ENCODE measurements at places on chromosomes 1 and 21.

- no peak for DNase-seq
Measured at GRCh38 chr1:67646145-67647035, 38.6 kb upstream of the GADD45A start.

DNA sequence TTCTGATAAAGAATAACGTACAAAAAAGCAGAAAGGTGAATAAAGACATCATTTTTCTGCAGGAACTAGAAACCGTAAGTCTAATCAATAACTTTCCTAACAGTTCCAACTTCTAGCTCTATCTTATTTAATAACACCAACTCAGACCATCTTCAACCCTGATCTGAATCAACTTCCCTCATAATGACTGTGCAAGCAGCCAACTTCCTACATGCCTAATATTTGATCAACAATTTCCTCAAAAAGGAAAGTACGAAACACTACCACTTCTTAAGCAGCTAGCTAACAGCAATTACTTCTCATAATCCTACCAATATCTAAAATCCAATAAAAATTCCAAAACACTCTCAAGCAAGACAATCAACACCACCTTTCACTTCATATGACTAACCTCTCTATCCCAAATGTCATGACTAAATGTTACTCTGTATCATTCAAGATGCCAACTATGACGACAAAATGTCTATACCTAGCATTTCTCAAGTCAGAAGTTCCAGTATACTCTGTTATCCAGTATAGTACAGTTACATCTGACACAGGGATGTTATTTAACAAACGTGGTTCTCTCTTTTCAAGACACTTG is 1.7 kb downstream of the COP1 start:
- no peak for DNase-seq

- DNase-seq: no peak
Measured at GRCh38 chr1:211920141-211920572, 89.6 kb upstream of the LPGAT1 start.

GRCh38 chr1:167935216-167936067 is 1.0 kb upstream of the DCAF6 start:
- peak; percentile 0 for DNase-seq

GRCh38 chr1:173161510-173162221 is 45.5 kb downstream of the TNFSF4 start:
- DNase-seq: no peak

DNA sequence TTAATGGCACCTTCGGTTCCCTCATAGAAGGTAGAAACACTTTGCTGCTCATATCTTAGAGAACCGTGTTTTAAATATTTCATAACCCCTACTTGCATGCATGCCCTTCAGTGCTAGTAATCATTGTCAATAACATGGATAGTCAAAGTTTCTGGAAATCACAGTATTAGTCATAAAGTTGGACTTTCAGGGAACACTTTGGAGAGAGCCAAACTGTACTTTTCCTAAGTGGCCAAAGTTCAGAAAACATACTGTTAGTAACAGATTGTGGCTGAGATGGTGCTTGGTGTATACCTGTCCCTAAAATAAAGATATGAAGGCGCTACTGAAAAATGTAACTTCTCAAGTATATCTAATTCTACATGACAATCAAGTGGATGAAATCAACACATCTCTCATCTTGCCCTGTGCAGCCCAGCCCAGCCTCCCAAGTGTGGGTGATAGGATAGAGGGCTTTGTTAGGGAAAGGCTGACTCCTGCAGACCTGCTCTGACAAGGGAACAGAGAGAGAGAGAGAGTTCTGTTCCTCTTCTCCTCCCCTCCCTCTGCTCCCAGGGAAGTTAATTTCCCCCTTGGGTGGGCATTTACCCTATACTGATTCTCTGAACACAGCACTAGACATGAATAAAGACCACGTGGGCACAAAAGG is 14.4 kb downstream of the MYOC start:
- DNase-seq: no peak

DNA sequence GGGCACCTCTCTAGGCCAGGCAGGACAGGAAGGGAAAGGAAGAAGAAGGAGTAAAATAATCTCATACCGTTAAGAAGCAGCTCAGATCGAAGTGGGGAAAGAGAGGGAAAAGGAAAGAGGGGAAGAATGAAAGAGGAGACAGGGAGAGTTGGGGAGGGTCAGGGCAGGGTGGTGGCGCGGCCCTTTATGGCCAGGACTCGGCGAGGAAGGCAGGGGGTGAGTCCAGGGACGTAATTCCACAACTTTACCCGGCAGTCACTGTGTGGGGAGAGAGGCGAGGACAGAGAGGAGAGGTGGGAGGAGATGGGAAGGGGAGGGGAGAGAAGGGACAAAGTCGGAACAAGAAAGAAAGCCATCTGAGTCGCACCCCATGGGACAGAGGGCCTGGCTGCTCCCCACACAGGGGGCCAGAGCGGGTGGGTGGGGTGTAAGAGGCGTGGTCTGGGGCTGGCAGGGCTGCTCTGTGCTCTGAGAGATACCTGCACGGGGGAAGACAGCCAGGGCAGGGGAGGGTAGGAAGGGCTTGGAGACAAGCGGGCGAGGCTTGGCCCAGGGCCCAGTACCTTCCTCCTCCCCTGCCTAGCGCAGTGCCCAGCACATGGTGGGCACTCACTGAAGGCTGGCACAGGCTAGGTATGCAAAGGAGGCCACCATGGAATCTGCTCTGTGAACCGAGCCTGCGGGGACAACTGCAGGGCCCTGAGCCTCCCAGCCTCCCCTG is 49.4 kb downstream of the KIF21B start:
- no peak for DNase-seq

GRCh38 chr1:57638239-57638638 is 214.4 kb upstream of the DAB1 start:
- DNase-seq: no peak

- no peak for DNase-seq
Measured at GRCh38 chr1:54984131-54984842, 3.9 kb downstream of the TMEM61 start.

DNA sequence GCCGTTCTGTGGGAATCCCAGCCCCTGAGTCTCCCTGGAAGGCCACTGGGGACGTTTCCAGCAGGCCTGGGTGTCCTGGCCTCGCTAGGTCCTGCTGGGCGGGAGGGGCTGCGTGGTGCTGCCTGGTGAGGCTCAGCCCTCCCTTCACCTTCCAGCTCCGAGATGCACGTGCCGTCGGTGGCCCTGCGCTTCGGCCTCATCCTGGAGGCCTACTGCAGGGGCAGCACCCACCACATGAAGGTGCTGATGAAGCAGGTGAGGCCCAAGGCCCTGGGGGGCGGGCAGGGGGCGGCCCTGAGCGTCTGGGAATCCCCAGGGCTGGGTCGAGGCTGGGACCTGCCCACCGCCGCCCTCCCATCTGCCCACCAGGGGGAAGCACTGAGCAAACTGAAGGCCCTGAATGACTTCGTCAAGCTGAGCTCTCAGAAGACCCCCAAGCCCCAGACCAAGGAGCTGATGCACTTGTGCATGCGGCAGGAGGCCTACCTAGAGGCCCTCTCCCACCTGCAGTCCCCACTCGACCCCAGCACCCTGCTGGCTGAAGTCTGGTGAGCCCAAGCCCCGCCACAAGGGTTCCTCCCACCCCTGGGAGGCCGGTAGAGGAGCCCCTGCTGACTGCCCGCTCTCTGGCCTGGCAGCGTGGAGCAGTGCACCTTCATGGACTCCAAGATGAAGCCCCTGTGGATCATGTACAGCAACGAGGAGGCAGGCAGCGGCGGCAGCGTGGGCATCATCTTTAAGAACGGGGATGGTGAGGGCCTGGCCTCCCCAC is 70.3 kb downstream of the PIK3CD start:
- peak; percentile 70 for DNase-seq

- no peak for DNase-seq
Measured at GRCh38 chr1:153291514-153291913, 21.2 kb downstream of the PGLYRP3 start.

DNA sequence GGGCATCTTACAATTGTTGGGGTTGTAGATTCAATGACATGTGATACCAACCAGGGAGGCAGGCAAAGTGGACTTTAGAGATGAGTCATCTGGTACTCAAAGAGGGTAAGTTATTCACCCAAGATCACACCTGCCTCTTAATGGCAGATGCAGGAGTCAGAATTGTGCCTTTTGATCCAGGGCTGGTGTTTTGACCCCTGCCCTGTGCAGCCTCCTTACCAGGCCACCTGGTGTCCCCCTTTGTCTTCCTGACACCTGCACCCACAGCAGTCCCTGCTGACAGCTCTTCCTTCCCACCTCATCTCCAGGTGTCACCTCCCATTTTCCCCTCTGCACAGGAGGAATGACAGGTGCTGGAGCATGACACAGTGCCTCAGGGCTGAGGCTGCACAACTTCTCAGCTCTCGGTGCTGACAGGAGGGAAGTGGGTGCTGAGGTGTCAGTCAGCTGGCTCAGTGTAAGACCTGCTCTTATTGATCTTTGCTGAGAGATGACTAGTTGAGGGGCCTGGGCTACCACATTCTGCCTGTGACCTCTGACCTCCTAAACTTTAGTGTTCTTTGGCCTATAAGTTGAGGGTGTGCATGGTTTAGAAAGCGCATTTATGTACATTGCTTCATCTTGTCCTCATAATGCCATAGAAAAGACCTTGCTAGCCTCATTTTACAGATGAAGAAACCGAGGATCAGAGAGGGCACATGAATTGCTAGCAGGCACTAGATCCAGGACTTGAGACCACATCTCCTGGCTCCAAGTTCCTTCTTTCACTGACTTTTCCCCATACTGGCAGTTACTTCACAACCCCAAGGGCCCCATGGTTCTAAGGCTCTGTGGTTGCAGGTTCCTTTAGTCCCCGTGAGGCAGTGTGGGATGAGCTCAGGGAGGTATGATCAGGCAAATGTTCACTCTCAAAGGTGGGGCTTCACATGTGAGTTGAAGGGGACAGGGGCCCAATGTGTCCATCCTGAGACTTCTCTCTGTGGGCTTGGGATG is 31.3 kb downstream of the CACNA1E start:
- DNase-seq: no peak

DNA sequence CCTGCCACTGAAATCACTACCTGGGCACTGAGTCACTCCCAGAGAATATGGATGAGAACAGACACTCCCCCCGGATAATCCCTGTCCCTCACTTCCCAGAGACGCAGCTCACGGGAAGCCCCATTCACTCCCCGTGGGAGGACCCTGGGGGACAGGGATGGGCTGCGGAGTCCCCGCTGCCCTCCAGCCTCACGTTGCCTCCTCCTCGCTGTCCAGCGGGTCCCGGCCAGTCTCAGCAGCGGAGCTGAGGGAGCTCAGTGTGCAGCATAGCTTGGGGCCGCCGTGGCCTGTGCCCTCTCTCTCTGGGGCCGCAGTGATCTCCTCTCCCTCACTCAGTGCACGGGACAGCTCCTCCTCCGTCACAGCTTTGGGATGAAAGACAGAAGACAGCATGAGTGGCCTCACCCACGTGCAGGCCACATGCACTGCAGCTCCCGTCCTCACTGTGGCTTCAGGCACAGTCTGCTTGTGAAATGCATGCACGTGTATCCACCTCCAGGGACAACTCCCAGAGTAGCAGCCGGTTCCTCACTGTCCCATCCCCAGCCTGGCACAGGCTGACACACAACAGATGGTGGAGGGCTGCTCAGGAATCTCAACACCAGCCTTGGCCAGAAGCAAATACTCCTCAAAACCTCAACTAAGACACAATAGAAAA is 7.4 kb downstream of the CFAP410 start:
- no peak for DNase-seq

DNA sequence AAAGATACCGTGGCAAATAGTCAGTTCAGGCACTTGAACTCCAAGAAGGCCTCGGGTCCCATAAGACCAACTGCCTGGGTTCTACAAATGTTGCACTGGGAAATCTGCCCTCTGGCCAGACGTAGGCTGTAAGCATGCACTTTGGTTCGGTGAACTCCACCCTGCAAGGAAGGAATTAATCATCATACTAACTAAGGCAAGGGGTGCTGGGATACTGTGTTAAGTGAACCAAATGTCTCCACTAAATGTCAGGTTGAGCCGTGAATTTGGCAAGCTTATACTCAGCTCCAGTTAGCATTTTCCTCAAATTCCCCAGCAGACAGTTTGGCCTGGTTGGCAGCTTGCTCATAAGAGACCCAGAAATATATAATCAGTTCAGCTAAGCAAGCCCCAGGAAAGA is 385.9 kb downstream of the GPATCH2 start:
- DNase-seq: no peak

GRCh38 chr1:1425753-1426495 is 4.8 kb upstream of the ANKRD65 start:
- no peak for DNase-seq

- no peak for DNase-seq
Measured at GRCh38 chr1:70916034-70916427, 131.6 kb downstream of the PTGER3 start.

GRCh38 chr1:4974981-4975685 is 320.7 kb downstream of the AJAP1 start:
- no peak for DNase-seq

DNA sequence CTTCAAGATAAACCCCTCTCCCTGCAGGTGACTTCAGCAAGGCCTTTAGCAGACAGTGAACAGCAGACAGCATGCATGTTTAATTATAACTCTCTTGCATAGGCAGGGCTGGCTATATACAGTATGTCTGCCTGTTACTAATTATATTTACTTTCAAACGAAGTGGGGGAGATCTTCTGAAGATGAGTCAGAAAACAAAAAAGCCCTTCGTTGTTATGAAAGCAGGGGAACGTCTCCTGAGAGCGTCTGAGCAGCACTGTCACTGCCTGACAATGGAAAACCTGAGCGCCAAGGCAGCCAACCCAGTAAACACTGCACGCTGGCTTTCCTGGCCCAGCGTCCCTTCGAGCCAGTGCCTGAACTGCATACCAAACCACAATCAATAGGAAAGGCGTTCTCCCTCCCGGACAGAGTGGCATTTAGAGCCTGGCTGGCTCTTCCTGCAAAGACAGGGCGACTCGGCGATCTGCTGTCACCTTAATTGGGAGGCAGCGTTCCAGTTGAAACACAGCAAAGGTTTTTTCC is 54.1 kb downstream of the TOMM20 start:
- DNase-seq: no peak

GRCh38 chr1:47592296-47593012 is 154.6 kb downstream of the FOXD2 start:
- no peak for DNase-seq

DNA sequence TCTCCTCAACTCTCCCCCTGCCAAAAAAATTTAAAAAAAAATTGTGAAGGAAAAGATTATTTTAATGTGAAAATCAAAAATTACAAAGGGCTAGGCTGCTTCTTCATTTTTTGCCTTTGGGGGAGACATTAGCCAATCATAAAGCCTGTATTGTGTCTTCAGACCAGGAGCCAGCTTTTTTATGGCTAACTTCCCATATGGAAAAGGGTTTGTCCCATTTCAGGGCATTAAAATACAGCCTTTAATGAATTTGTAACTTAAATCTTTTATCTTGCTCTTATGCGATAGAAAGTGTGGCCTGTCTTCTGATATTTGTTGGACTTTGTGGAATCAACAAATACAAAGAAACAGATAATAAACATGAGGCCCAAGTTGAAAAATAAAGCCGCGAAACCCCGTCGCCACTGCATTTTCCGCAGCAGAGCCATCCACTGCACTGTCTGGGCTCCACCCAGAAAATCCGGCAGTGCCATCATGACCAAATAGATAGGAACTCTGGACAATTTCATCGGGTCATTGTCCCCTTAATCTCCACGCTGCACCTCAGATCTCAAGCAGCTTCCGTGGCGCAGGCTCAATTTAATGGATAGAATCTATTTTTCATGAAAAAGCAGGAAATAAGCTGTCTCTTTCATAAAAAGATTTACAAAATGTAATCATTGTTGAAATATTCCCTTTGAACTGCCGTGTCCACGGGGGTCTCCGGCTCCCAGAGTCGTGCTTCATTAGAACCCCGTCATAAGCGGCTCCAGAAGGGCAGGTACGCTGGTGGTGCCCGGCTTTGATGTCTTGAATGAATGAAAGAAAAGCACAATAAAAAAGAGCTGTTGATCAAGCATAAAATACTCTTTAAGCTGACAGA is 277.6 kb downstream of the TM2D1 start:
- no peak for DNase-seq

All from stimulated activated CD8-positive, alpha-beta memory T cell treated with anti-CD3 and anti-CD28 coated beads, Interleukin-4, amount 100 ng/mL, for 1 hour (primary cell).